ENCODE measurements at places on chromosomes 2 and 18.

DNA sequence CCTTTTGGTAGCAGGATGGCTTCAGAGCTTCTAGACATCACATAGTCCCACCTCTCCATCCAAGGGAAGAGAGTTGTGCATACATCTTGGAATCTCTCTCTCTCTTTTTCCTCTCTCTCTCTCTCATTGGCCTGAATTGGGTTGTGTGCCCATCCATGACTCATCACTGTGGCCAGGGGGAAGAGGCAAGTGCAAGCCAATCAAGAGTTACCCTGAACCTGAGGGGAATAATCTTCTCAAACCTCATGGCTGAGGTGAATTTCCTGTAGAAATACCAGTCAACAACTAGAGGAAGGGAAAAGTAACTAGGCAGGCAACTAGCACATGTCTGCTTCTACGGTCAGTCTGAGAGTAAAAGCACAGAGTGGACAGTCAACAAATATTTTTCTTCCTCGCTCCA is 7.3 kb upstream of the CHN1 start:
- no peak for DNase-seq

DNA sequence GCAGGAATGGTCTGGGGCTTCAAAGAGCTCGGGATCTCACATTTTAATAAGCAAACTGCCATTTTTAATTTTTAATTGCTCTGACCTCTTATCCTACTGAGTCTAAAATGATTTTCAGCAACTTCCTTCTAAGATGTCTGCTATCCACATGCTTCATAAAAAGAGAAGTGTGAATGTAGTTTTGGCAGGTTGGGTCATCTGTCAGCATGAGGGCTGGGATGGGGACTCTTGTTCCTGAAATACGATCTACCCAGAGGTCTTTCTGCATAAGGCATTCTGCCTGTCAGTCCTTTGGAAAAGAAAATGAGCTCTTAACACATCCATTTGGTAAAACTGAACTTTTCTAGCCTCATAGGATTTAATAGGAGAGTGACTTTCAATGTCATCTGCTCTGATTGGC is 252.8 kb upstream of the APCDD1 start:
- DNase-seq: peak; percentile 82

- DNase-seq: no peak
These were observed 93.8 kb downstream of the PRKCE start for GRCh38 chr2:45745231-45745630.

DNA sequence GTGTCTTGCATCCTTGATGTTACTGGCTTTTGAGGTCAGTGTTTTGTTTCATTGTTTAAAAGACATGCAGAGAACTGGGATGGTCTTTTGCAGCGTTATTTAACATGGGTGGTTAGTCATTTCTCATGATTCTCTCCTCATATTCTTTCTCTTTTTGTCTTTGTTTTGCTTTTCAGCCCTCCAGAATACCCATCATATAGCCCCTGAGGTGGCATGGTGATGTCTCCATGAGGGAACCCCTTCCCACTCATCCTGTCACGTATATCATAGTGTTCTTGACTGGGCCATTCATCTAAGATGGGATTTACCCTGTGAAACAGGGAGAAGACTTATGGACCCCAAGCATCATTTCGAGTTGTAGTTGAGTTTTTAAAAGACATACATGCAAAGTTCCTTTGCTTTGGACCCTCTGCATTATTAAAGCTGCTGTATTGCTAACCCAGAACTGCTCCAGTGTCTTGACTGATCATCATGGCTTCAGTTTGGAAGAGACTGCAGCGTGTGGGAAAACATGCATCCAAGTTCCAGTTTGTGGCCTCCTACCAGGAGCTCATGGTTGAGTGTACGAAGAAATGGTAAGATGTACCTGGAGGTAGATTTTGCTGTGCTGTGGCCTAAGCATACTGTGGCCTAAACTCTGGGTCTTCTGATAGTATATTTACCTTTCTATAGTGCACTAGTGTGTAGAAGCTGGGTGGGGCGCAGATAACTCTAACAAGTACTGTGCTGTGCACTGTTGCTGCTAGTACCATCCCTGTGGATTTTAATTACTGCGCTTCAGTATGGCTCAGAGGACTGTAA is 1.4 kb downstream of the EHBP1 start:
- DNase-seq: no peak

DNA sequence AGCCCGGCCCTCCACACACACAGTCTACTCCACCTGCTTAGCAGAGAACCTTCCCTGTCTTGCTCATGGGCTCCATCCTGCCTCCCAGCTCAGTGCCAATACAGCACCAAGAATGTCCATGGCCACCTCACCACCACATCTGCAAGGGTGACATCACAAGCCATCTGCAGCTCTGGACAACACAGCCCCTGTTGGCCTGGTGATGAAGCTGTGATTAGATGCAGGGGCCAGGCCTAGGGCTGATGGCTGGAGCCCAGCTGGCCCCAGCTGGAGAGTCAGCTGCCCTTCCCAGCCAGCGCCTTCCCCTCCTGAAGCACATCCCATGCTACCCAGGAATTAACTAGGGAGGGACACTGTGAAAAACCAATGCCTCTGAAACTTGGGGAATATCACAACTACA is 91.1 kb downstream of the TTC32 start:
- DNase-seq: no peak

DNA sequence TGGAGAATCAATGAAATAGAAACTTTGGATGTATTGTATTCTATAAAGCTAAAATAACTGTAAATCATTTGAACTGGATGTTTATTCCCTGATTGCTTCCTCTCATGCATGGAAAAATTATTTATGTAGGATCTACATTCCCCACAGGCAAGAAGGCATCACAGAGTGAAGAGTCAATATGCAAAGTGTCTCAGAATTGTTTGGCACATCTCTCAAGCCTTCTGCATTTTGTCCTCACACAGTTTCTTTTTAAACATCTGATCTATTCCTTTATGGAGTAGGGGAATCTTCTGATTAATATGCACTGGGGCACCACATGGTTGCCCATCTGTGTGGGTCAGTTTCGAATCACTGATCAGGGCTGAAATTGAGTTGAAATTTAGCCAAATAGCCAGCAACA is 465.4 kb downstream of the ZNF804A start:
- no peak for DNase-seq

- no peak for DNase-seq
These were observed 88.0 kb upstream of the NFU1 start for GRCh38 chr2:69525261-69525660.
